ENCODE measurements at places on chromosomes 7 and 10. TPM values are rescaled to one million over a fixed set of nuclear protein-coding genes. Genes with fewer than 3 reads are reported as not detected.
A peak's percentile ranks its signal among the peaks of the same experiment; 100 is the strongest.

GRCh38 chr7:154844955-154845354 lies 158.0 kb downstream of the PAXIP1 start:
- DNase-seq: no peak

- DNase-seq: no peak
Observed at GRCh38 chr10:117677890-117678500, 135.4 kb downstream of the EMX2 start.

GRCh38 chr7:99752356-99752755 lies 17.4 kb upstream of the CYP3A7 start:
- no peak for DNase-seq

PANK1 gene
- total RNA-seq: 35.2 TPM

DNA sequence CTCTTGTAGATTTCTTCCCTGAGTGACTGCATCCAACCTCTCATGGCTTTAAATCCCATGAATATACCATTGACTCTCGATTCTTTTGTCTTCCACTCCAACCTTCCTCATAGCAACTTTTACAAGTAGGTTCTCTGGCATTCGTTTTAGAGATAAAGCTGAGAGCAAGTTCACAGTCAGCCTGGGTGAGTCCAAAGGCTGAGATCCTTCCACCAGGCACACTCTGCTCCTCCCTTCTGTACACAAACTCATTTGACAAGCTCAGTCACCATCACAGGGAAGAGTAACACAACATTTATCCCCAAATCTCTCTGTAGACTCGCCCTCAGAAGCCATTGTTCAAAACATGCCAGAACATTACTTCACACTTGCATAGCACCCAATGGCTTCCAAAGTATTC lies 10.9 kb downstream of the CTTNBP2 start:
- DNase-seq: no peak

DNA sequence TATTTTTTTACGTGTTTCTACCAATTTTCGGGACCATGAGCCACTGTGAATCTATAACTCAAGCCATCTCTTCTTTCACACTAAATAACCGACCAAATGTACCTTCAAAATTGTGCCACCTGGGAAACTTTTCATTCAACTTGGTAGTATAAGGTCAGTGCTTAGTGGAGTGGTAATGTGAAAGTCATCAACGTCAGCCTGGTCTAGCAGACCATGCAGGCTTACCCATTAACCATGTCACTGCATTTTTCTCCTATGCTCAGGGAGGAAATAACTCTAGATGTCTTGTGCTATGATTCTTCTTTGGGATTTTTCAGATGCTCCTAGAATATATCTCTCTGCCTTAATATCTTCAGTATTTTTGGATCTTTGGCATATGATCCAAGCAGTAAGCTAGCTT lies 1075.4 kb upstream of the POT1 start:
- DNase-seq: no peak

LIPK gene
- not detected for total RNA-seq

TAS2R16 gene
- not detected for total RNA-seq

DNA sequence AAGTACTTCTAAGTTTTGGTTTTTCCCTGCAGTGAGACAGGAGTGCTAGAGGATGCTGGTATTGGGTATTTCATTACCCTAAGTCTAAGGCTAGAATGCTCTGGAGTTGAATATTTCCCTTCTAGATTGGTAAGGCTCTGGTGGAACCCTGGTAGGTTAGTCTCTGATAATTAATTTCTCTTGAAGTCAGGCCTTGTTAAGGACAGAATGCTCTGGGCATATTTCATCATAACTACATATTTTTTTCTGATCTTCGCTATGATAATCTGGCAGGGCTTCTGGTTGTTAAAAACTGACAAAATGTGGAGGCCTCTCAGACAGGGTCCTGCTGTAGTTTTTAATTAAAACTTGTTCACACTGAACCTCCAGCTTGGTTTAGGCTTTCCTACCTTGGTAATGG lies 83.8 kb downstream of the CDK13 start:
- DNase-seq: no peak

- peak; percentile 90 for DNase-seq
Observed at GRCh38 chr7:138975343-138976104, 5.7 kb downstream of the KIAA1549 start.

GRCh38 chr10:108095932-108096925 lies 931.7 kb upstream of the SORCS1 start:
- no peak for DNase-seq

DNA sequence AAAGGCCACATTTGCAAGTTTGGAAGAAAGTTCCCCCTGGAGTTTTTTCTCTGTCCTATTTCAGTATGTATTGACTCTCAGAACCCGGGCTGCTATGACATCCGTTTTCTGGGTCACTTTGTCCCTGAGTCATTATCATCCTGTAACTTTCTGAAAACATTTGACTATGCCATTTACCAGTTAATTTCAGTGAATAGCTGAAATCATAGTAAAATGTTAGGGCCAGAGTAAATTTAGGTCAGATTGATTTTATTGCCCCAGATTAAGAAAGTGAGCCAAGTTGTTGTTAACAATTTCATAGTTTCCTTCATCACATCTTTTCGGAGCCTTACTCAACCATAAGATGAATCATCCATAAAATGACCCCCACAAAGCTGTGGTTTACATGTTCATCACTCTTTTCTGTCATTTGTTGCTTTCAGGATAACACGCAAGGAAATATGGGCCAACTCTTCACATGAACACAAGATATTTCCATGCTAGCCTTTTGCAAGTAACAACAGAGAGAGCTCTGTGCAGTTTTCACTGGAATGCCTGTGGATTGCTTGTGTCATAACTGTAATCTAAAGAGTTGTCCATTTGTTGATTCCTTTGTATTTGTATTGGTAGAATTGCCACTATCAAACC lies 3.9 kb upstream of the MACC1 start:
- DNase-seq: no peak

DNA sequence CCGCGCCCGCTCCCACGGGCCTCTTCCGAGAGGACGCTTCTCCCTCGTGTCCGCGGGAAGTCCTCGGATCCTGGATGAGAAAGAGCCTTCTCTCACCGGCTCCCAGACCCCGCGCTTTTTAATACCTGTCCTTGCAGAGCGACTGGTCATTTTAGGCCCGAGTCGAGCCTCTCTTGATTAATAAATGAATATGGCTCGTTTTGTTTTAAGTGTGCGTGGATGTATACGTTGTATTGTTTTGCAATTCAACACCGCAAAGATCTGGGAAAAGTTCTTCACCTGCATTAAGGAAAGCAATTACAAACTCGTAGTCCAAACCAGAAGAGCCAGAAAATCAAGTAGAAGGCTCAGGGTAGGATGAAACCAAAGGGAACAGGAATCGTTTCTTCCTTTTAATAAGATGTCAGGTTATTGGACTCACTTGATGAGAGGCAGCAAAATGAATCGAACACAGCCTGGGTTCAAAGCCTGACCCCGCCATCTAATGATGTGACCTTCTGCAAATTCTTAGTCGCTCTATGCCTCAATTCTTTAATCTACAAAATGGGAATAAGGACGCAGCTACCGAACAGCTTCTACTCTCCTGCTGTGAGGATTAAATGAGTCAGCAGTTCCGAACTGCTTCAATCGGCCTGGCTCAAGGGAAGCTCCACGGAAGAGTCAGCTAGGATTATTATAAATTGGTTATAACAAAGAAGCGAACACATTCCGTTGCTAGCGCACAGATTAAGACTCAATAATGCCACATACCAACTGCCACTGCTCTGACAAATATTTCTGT lies 277.8 kb upstream of the NEBL start:
- DNase-seq: no peak

DNA sequence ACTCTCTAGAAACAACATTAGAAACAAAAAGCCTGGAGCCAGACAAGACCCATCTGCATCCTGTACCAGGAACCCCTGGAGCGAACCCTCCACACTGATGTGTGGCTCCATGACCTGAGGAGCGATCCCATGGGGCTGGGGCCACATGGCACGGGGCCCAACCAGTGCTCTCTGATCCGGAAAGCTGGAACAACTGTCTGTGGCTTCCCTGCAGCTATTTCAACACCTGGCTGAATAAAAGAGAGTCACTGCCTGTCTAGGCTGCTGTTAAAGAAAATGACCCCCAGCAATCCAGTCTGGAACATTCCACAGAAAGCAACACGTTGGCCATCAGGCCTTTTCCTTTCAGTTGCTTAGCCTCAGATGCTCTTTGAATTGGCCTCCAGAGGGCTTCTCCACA lies 20.9 kb downstream of the UROS start:
- no peak for DNase-seq
